ENCODE measurements at places on chromosomes 16 and 17.

- DNase-seq: no peak
Observed at GRCh38 chr16:68481636-68482035, 33.3 kb upstream of the SMPD3 start.

- DNase-seq: no peak
Observed at GRCh38 chr17:44213403-44214229, 5.9 kb downstream of the UBTF start.

DNA sequence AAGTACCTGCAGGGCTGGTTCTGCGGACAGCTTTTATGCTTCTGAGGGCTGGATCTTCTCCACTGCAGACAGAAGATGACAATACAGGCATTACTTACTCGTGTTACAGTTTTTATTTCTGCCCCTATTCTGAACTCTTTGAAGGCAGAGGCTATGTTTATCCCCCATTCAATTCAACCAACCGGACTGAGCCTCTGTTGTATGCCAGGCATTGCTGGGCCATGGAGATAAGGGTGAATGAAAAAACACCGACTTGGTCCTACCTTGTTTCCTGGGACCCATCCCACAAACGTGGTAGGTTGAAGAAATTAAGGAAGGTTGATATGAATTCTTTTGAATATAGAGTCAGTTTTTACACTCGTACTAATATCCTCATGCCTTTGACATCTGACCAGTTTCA lies 10.0 kb upstream of the HP start:
- no peak for DNase-seq

DNA sequence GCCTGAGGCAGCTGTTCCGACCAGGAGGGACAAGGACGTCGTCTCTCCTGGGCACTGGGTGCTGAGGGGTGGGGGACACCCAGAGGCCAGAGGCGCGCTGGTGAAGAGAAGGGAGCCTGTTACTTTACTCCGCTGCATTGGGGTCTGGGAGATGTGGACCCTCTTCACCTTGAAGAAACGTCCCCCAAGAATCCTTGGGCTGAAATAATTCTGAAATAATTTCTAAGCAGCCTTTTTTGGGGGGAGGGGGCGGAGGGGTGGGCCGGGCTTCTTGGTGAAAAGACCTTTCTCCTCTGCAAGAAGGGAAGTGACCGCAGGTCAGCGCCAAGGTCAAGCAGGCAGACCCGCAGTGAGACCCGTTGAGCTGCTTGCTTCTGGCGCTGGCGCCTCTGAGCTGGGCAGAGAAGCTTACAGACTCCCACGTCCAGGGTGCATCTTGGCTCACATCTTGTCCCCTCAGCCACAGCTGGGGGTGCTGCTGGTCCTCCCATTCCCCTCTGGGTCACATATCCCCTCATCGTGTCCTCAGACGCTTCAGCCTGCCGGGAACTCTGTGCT lies 1.1 kb downstream of the SYT17 start:
- DNase-seq: no peak

- DNase-seq: no peak
Observed at GRCh38 chr17:82936768-82937171, 96.9 kb upstream of the ZNF750 start.

GRCh38 chr17:76696763-76697701 lies 13.7 kb downstream of the MXRA7 start:
- no peak for DNase-seq

DNA sequence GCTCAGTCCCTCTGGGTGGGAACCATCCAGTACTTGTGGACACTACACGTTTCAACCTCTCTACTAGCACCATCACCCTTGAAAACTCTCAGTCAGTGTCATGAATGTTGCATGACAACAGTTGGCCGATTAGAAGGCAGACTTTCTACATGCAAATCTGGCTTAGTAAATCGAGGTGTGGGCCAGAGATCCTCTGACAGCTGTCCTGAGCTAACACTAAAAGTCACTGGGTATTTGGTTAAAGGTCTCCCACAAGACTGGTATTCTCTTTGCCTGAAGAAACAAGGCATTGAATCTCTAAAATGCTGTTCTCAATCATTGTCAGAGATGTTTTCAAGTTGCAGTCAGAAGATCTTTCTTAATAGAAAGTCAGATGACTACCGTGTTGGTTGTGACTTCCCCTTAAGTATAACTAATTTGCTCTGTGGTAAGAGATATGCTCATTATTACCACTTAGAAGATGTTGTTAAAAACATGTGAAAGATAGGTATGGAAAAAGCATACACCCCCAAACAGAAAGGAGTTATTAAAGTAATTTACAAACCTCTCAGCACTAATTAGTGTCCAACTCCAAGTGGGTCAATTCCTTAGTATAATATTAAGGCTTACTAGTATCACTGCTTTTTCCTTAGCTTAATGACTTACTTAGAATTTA lies 62.3 kb downstream of the WNT3 start:
- DNase-seq: no peak

DNA sequence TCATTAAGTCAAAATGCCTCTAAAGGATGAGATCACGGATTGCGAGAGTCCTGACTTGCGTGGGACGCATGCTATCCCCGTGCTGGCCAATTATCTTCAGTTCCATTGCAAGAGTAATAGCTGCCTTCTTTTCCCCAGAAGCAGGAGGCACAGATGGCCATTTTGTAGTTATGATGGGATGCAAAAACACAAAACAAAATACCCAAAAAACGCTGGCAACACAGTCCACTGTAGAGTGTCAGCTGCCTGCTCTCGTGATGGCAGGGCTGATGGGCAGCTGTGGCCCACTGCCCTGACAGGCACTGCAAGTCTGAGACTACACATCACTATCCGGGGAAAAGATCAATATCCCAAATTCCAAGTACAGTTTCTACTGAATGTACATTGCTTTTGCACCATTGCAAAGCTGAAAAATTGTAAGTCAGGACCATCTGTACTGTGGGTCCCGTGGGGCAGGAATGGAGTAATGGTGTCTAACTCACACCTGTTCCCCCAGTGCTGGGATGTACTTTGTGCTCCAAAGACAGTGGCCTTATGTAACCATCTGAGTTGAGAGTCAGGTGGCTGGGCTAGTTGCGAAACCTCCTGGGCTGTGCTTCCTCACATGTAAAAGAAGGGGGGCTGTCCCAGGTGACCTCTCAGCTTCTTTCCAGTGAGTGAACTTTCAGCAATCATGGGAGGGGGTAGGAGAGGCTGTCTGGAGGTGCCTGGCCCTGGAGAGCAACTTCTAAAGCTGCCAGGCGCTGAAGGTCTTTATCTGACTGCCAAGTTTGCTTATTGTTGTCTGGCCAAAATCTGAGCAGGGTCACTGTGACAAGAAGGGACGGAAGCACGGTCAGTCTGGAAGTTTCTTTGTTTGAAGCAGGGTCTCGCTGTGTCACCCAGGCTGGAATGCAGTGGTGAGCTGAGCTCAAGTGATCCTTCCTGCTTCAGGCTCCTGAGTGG lies 4.7 kb downstream of the SLC47A1 start:
- DNase-seq: peak; percentile 35

DNA sequence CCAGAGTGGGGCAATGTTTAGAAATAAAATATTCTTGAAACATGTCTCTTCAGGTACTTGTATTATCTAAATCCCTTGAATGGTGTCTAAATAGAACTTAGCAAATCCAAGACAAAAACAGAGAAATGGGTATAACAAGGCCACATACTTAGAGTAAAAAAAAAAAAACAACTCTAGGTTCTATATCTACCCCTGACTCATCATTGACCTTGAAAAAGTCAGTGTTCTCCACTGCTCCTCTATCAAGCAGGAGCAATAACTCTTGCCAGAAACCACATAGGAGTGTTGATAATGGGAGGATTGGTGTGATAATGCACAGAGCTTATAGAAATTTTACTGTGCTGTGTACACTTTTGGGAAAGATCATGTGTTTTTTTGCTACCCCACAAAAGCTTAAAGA lies 296.6 kb upstream of the PMFBP1 start:
- no peak for DNase-seq

GRCh38 chr17:28811651-28812090 lies 30.9 kb downstream of the FAM222B start:
- no peak for DNase-seq

GRCh38 chr16:80620736-80621605 lies 80.2 kb downstream of the DYNLRB2 start:
- no peak for DNase-seq
